ENCODE measurements at places on chromosomes 16 and 17.

GRCh38 chr16:72939247-72939646, 108.7 kb downstream of the ZFHX3 start:
- no peak for DNase-seq

GRCh38 chr17:64574646-64575045, 67.9 kb downstream of the CEP95 start:
- DNase-seq: no peak

- no peak for DNase-seq
Observed at GRCh38 chr17:43135454-43135819, 10.3 kb upstream of the BRCA1 start.

DNA sequence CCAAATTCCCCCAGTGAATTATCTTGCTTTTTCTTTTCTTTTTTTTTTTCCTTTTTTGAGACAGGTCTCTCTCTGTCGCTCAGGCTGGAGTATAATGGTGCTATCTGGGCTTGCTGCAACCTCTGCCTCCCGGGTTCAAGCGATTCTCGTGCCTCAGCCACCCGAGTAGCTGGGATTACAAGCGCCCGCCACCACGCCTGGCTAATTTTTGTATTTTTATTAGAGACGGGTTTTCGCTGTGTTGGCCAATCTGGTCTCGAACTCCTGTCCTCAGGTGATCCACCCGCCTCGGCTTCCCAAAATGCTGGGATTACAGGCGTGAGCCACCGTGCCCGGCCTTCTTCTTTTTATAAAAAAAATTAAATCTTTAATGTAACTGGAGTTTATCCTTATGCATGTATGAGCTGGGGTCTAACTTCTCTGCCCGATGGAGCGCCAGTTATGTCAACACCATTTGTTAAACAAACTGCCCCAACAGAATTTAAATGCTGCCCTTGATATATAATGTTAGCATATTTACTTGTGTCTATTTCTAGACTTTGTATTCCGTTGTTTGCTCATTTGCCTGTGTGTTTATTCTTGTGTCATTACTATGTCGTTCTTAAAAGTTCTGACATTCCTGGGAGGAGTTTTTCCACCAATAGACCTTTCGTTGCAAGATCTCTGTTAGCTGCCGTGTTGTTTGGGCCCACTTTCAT, 535 bp upstream of the AURKB start:
- DNase-seq: no peak

GRCh38 chr16:8931859-8932258, 31.8 kb downstream of the USP7 start:
- no peak for DNase-seq

- no peak for DNase-seq
Observed at GRCh38 chr16:89537549-89537925, 22.9 kb upstream of the RPL13 start.

DNA sequence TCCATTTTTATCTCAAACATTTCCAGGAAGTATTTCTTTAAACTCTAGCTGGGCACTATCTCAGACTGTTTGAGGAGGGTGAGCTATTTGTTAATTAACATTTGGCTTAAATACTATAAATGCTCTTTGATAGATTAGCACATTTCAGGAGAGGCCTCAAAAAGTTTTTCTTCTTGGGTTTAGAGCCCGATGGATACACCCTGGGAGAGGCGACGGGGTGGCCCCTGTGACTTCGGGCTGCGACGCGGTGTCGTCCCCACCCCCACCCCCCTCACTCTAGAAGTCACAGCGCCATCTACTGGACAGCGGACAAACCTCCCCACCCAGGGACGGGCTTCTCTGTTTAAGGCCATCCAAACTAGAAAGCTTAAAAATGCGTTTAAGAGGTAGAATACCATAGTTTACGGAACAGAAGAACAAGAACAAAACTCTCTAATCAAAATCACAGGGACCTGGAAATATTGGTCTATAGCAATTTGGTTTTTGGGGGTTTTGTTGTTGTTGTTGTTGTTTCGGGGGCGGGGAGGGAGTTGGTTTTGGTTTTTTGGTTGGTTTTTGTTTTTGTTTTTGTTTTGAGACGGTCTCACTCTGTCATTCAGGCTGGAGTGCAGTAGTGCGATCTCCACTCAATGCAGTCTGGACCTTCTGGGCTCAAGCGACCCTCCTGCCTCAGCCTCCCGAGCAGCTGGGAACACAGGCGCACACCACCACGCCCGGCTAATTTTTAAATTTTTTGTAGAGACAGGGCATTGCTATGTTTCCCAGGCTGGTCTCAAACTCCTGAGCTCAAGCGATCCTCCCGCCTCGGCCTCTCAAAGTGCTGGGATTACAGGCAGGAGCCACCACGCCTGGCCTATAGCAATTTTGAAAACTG, 254.4 kb downstream of the C16orf95 start:
- peak; percentile 11 for DNase-seq

- no peak for DNase-seq
Observed at GRCh38 chr17:12415031-12415430, 250.7 kb upstream of the MYOCD start.

- DNase-seq: no peak
Observed at GRCh38 chr16:56911771-56912571, 20.0 kb upstream of the HERPUD1 start.

DNA sequence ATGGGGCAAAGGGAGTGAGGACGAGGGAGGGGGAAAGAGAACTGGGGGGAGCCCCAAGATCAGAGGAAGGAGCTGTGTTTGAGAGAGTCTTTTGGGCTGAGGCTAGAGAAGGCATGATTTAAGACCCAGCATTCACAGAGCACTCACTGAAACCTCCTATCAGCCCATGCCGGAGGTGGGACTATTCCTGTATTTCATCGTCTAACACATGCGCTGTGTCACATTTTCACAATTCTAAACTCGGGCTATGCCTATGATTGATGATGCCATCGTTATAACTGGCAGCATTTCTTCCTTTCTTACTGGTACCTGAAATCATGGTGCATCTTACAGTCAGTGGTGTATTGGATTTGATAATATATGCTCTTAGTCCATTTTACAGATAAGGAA, 3.5 kb downstream of the FAM171A2 start:
- DNase-seq: no peak
